Activated naive CD8-positive, alpha-beta T cell treated with anti-CD3 and anti-CD28 coated beads for 36 hours (primary cell): ENCODE measurements at places on chromosomes 6 and 20. TPM values are rescaled to one million over a fixed set of nuclear protein-coding genes. Genes with fewer than 3 reads are reported as not detected.

Gene CCM2L
- not detected for total RNA-seq

Gene FOXQ1
- total RNA-seq = not detected

Gene CHD6
- 18.4 TPM for total RNA-seq

Gene MAFB
- total RNA-seq = not detected

Gene ID4
- not detected for total RNA-seq

Gene TBPL1
- total RNA-seq = 46.5 TPM

Gene CLDN20
- total RNA-seq = not detected

Gene APCDD1L
- total RNA-seq = not detected

Gene PRSS16
- 0.38 TPM for total RNA-seq

Gene ARFGAP1
- total RNA-seq = 66.6 TPM

Gene DEFB124
- not detected for total RNA-seq

Gene SIRPD
- total RNA-seq = not detected

Gene MOG
- not detected for total RNA-seq

Gene MYB
- 36.6 TPM for total RNA-seq

Gene TNXB
- 0.43 TPM for total RNA-seq

Gene WASF1
- total RNA-seq = 5.3 TPM

Gene ETV7
- total RNA-seq = 3.1 TPM

DNA sequence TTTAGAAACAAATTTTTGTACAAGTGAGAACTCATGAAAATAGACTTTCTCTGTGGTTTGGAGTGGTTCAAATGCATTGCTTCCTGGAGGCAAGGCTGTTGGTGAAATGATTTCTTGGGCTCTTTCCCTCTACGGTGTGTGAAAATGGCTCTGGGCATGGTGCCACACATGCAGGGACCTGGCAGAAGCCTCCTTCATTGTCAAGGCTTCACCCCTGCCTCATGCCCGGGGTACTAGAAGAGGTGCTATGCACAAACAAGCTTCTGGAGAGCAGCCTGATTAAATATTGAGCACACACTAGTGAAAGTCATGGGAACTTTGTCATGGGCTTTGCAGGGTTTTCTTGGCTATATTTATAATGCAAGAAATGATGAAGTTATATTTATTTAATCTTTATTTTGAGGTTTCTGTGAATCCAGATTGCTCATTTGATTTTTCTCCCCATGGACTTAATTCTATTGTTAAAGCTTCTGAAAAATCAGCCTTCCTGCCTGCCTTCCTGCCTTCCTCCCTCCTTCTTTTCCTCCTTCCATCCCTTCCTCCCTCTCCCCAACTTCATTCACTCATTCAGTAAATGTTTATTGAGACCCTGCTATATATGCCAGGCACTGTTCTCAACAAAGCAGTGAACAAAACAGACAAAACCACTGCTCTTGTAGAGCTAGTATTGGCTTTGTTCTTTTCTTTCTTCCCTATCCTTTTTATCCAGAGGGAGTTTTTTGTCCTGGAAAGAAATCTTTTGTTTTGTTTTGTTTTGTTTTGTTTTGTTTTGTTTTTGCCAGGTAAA is 21.0 kb downstream of the C6orf89 start:
- no peak for DNase-seq

DNA sequence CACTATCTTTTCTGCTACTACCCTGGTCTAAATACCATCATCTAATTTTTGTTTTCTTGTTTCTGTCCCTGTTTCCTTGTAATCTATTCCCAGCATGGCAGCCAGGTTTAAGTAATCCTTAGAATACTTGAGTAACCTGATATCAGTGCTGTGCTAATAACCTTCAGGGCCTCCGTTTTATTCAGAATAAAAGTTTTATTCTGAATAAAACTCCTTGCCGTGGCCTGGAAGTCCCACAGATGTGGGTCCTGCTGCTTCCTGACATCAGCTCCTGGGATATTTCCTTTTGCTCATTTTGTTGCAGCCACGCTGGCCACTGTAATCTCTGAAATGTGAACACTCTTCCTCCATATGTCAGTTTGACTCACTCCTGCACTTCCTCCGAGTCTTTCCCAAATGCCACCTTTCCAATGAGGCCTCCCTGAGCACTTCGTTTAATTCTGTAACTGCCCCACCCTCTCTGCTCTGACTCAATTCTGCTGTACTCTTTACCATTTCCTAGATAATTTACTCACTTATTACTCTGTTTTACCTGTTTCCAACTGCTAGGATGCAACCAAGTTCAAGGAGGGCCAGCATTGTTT is 114.0 kb upstream of the FOXA2 start:
- no peak for DNase-seq

- DNase-seq = no peak
These were observed 17.9 kb upstream of the TCFL5 start for GRCh38 chr20:62879275-62880146.

- no peak for DNase-seq
These were observed 41.0 kb downstream of the C20orf203 start for GRCh38 chr20:32632461-32633354.

DNA sequence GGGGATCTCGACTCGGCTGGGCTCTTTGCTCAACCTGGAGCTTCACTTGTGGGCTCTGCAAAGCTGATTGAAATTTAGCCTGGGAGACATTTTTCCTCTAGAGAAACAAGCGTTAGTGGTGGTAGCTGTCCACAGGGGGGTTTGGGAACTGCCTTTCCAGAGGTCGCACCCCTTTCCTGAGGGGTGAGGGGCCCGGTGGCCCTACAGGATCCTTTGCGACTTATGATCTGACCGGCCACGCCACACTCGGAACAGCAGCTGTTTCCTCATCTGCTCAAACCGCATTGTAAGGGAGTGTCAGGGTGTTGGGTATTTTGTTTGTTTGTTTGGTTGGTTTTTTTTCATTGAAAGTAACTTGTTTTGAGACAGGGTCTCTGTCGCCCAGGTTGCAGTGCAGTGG is 21.0 kb downstream of the PNLDC1 start:
- DNase-seq = no peak

DNA sequence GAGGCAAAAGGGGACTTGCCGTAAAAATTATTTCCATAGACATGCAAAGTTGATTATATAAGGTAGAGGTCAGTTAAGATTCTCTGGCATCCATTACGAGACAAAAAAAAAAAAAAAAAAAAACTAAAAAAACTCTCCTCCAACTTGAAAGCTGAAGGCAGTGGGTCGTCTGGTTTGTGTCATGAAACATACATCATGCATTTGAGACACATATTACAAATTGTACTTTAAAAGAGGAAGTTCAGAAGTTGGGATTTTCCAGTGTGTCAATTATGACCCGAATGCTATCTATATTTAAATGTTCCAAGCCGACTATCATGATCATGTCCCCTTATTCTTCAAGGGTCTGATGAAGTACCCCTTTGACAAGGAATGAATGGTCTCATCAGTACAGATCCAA is 125.1 kb downstream of the ZNF217 start:
- DNase-seq = no peak

DNA sequence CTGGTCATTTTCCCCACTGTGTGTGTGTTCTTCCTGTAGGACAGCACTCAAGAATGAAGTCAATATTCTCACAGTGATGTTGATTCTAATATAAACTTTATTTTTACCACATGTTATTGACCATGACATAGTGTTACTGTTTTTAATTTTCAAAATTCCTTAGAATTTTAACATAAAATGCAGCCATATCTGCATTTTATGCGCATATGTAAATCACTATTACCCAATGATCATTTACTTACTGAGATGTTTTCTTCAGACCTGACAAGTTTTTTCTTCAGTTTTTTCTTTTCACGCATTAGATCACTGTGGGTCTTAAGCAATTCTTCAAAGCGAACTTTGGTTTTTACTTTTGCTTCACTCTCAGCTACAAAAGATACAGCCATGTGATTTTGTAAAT is 7.2 kb downstream of the AHI1 start:
- no peak for DNase-seq

DNA sequence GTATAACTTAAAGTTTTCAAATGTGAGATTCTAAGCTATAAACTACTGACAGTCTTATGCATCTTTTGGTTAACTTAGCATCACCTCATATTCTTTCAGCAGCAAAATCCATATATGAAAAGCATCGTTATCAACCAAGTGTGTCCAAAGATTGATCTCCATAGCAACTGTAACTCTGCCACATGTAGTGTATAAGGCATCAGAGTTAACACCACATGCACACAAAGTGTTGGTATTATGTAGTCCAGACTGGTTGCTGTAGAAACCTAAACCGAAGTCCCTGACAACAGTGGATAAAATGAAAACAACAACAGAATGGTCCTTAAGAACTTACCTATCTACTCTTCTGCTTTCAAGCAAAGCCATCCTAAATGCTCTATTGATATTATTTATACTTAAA is 39.6 kb downstream of the PDSS2 start:
- no peak for DNase-seq

DNA sequence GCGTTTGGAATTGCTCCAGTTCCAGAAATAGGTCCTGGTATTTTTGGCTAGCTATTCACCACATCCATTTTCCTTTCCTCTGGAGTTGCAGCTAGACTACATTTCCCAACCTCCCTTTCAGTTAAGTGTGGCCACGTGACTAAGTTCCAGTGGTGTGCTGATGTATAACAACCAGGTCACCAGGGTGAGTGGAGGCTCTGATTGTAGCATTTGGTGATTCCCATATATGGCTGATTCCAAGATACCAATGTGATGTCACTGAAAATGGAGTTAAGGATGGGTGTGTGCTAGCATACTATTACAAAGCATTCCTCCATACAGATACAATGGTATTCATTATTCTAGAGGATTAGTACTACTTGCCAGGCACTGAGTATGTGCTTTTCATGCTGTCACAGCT is 49.7 kb upstream of the STK35 start:
- DNase-seq = no peak

GRCh38 chr6:156948807-156949206 is 171.6 kb downstream of the ARID1B start:
- no peak for DNase-seq

- no peak for DNase-seq
These were observed 63.3 kb upstream of the BLCAP start for GRCh38 chr20:37590938-37591490.

- DNase-seq = no peak
These were observed 54.2 kb downstream of the MAP3K5 start for GRCh38 chr6:136737871-136738691.

- DNase-seq = no peak
These were observed 39.3 kb upstream of the DSN1 start for GRCh38 chr20:36812594-36813463.

- DNase-seq = no peak
These were observed 48.0 kb downstream of the CDC5L start for GRCh38 chr6:44435500-44435899.

DNA sequence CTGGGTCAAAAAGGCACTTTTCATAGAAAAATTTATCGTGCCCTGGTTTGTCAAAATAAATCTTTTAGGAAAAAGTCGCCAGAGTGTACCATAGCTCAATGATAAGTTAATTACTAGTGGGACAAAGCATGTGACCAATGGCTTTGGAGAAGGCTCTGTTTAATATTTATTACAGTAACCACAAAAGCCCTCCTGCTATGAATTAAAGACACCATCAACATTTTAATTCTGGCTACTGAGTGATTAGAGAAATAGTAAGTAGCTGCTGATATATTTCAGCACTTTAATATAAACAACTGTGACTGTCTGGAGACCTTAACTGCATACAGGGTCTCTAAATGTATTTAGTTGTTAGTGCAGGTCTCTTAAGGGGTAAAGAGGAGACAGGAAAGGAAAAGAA is 38.3 kb downstream of the KIF13A start:
- no peak for DNase-seq

GRCh38 chr20:47330933-47331708 is 25.4 kb downstream of the ZMYND8 start:
- no peak for DNase-seq

DNA sequence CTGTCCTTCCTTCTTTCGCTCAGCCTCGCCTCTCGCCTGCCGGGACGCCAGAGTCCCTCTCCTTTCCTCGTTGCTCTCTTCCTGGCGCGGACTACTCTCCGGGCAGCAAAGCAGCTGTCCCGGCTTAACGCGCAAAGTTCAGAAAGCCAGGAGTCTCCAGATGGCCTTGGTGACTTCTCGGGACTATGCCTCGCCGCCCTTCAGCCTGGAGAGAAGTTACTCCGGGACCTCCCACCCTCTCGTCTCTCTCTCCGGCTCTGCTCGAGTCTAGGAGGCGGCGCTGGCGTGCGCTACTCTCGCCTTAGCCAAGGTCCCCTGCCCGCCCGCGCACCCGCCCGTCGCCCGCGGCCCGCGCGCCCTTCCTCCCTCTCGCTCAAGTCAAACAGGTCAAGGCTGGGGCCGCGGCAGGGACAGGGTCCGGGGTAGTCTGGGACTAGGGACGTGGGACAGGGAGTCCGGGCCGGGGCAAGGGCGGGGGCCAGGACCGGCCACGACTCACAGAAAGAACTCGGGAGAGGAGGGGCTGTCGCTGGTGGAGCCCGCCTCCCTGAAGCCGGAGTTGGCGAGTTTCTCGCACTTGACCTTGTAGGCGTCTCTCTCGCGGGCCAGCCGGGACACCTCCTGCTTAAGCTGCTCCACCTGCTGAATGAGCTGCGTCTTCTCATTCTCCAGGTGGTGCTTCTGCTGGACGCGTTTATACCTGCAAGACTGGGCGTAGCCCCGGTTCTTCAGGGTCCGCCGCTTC is 1.5 kb downstream of the MAFB start:
- no peak for DNase-seq

DNA sequence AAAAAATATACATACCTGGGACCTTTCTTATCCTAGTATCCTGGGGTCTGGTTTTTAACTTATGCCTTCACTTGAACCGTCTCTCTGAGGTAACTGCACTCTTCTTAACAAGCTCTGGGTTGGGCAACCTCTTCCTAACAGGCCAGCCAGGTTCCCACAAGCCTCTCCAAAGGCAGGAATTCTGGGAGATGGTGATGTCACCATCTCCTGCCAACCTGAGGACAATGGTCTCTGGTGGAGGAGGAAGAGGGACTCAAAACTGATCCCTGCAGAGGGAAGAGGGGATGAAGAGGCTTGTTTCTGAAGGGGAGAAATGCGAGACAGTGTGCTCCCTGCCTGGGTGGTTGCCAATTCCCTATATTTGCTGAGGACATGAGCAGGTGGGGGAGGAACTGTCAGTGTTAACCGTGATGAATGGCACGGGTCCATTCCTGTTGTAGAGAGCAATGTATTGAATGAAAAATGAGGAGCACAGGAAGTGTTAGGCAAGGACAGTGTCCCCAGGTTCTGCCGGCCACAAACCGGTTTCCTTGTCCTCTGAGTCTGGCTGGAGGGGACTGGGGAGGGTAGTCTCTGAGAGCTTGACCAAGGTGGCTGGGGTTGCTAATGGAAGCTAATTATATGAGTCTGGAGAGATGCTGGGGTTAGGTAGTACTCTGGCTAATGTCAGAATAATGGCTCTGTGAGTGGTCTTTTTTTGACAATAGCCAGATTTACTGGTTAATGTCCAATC is 95.5 kb downstream of the KCNB1 start:
- no peak for DNase-seq

GRCh38 chr6:151275566-151275965 is 35.8 kb downstream of the AKAP12 start:
- no peak for DNase-seq
